Activated CD8-positive, alpha-beta T cell treated with anti-CD3 and anti-CD28 coated beads for 36 hours (primary cell): ENCODE measurements at places on chromosomes 12 and 14. TPM values are rescaled to one million over a fixed set of nuclear protein-coding genes. Genes with fewer than 3 reads are reported as not detected.

- DNase-seq = no peak
Measured at GRCh38 chr14:45133683-45134050, 614 bp downstream of the FKBP3 start.

DNA sequence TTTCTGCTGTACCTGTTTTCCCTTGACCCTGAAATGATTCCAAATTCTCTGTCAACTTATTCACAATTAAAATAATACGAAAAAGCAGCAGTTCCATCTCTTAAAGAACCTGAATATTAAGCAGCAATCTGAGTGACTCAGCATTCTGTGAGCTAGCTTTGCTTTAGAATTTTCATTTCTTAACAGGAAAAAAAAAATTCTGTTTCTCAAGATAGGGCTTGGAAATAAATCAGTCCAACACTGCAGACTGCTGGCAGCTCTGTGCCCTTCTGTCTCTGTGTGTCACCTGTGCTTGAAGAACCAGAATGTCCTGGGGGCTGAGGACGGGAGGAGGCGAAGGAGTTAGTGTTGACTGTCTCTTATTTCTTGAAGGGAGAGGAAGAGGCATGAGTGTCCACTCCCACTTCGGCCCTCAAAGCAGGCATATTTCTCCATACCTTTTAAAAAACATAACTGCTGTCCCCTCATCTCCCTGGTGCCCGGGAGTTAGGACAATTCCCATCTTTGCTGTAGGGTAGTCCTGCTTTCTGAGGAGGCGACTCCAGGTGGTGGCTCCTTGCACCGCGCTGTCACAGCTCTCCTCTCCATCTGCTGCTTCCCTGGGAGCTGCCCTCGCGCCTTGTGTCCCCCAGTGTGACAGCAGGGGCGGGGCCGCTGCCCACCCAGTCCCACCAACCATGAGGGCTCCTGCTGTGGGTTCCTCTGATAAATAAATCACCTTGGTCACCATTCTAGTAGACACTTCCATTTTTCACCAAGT, 203.1 kb downstream of the CALM1 start:
- DNase-seq = peak; percentile 5

- DNase-seq = no peak
Measured at GRCh38 chr12:25985316-25986175, 27.1 kb downstream of the RASSF8 start.

DNA sequence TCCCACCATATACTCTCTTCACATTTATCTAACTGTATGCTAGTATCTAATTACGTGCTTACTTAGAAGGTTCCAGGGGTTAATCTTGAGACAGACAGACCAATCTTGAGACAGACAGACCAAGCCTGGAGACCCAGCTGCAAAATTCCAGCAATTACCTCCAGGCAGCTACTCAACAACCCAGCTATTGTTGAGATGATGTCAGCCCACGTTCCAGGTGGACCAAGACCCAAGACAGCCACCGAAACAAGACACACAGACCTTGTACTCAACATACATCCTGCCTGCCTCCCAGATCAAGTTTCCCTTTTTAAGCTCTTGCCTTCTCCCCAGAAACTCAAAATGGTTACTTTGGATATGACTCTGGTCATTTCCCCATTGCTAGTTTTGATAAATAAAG, 64.9 kb upstream of the VASH1 start:
- no peak for DNase-seq

TMEM121 gene
- total RNA-seq = 12.1 TPM

SLCO1B1 gene
- not detected for total RNA-seq

GLT8D2 gene
- total RNA-seq = not detected

GPRC5D gene
- not detected for total RNA-seq

CTSG gene
- total RNA-seq = not detected

STYK1 gene
- 1.1 TPM for total RNA-seq
